Hindlimb muscle (tissue), 1 donor: ENCODE measurements at places on chromosomes 7 and 10. TPM values are rescaled to one million over a fixed set of nuclear protein-coding genes. Genes with fewer than 3 reads are reported as not detected.

DNA sequence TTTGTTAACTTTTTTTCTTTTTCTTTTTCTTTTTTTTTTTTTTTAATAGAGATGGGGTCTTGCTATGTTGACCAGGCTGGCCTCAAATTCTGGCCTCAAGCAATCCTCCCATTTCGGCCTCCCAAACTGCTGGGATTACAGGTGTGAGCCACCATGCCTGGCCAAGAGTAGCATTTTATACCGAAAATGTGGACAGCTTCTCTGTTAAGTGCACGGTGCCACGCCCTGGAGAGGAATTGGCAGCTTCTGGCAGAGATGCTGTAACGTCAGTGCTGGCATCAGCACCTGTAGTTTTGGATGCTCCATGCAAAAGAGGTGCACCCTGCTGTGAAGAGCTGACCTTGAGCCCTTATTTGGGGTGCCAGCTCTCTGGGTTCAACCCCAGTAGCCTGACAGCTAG lies 18.2 kb downstream of the IL15RA start:
- no peak for DNase-seq

CRYGN gene
- polyA plus RNA-seq: 0.22 TPM

MRM2 gene
- polyA plus RNA-seq: 24.9 TPM

NDUFA5 gene
- 109 TPM for polyA plus RNA-seq

KCNH2 gene
- 29.3 TPM for polyA plus RNA-seq

PFKFB3 gene
- 22.6 TPM for polyA plus RNA-seq

PSMA2 gene
- polyA plus RNA-seq: 101 TPM

NRP1 gene
- 102 TPM for polyA plus RNA-seq

IQUB gene
- 0.37 TPM for polyA plus RNA-seq

DNA sequence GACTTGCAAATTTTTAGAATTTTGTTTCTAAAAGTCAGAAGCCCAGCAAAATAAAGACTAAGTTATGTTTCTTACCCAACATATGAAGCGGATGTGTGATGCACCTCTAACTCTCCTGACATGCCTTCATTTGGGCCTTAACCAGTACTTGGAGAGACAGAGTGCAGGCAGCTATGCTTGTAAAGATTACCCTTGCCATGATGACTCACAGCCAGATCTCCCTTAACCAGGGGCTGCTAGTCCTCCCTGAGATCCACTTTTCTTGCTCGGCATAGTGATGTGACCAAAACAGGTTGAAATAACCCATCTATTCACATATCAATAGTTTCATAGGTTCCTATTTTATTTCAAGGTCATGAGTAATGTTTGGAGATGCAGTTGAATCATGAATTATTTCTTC lies 43.6 kb downstream of the PPP1R3A start:
- DNase-seq: no peak

DNA sequence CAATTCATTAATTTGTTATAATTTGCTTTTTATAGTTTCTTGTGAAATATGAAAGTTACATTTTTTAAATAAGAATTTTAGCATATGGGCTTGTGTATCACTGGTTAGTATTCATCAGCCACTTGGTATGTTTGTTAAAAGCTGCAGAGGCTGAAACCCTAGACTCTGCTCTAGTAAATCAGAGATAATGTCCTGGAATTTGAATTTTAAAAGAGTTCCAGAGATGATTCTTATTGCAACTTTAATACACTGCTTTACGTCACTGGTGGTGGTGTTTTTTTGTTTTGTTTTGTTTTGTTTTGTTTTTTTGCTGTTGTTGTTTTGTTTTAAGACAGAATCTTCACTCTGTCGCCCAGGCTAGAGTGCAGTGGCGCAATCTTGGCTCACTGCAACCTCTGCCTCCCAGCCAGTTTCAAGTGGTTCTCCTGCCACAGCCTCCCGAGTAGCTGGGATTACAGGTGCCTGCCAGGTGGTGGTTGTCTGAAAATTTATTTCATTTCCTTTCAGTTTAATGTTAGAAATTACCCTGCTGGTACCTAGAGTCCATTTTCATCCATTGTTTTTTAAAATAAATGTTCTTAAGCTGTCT lies 43.8 kb downstream of the PTPN12 start:
- no peak for DNase-seq

NUTM2B gene
- polyA plus RNA-seq: 1.6 TPM

GPRIN2 gene
- polyA plus RNA-seq: not detected

DNA sequence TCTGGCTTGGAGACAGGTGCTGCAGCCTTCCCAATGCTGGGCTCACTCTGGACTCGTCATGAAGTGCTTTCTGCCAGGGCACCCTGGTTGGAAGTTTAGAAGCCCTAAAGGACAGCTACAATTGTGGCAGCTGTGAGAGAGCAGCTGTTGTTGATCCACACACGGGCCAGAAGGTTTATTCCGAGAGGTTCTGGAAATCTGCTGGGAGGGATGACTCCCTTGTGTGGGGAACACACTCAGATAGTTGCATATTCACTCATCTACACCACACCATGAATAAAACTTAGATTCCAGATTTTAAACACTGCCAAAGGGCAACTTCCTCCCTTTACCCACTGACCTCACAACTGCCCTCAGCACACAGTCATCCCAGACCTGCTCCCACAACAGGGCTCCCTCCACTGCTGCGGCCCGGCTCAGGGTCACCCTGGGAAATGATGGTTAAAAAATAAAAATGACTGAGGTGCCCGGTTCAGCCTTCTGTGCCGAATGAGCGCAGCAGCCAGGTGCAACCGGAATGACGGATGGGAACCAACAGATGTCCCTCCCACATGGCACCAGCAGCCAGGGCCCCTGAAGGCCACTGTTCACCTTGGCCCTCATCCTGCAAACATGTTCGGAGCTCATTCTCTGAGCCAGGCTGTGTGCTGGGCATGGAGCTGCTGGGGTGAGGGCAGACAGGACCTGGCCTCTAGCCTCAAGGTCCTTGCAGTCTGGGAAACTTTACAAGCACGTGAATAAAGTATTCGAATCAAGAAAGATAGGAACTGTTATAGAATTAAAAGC lies 40.2 kb downstream of the ASB13 start:
- no peak for DNase-seq

ZNF365 gene
- not detected for polyA plus RNA-seq

- DNase-seq: no peak
Observed at GRCh38 chr10:127384532-127384931, 164.6 kb upstream of the NPS start.

- DNase-seq: no peak
Observed at GRCh38 chr10:31130406-31130805, 98.7 kb upstream of the ZNF438 start.

ARHGAP19 gene
- 11.5 TPM for polyA plus RNA-seq

ASZ1 gene
- polyA plus RNA-seq: not detected

- DNase-seq: no peak
Observed at GRCh38 chr10:6912929-6913328, 332.9 kb upstream of the PRKCQ start.

DNA sequence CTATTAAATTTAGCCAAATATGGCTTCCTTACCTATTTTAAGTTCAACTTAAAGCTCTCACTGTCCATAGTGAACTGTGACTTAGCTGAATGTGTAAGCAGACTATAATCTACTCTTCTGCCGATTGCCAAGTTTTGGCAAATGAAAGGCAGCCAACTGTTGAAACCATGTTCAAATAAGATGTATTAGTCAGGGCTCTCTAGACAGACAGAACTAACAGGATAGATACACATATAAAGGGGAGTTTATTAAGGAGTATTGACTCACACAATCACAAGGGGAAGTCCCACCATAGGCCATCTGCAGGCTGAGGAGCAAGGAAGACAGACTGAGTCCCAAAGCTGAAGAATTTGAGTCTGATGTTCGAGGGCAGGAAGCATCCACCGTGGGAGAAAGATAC lies 837.7 kb upstream of the AUTS2 start:
- DNase-seq: no peak

GRCh38 chr10:58177362-58177947 lies 90.2 kb downstream of the IPMK start:
- DNase-seq: no peak

RADIL gene
- polyA plus RNA-seq: 3.7 TPM

AMPH gene
- 4.8 TPM for polyA plus RNA-seq

ZNF117 gene
- polyA plus RNA-seq: 14.6 TPM
